NCI-H2227 treated with DMSO at 0.1 percent for 48 hours (cell line): ENCODE measurements at places on chromosomes 16 and 17.

- no peak for DNase-seq
These were observed 10.7 kb downstream of the SLC5A2 start for GRCh38 chr16:31493506-31494125.

DNA sequence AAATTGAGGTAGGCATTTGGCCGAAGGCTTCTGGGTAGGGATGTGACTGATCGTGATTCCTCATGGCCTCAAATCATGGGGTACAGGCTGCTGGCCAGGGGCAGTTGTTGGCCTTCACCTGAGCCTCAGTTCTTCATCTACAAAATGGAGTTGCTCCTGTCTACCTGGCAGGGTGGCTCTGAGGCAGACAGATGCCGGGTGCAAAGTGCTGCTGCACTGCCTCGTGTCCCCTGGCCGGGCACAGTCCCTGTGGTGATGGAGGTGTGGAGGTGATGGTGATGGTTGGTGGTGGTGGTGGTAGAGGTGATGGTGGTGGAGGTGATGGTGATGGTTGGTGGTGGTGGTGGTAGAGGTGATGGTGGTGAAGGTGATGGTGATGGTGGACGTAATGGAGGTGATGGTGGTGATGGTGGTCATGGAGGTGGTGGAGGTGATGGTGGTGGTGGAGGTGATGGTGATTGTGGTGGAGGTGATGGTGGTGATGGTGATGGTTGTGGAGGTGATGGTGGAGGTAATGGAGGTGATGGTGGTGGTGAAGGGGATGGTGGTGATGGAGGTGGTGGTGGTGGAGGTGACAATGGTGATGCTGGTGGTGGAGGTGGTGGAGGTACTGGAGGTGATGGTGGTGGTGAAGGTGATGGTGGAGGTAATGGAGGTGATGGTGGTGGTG, 52.6 kb downstream of the RNF213 start:
- no peak for DNase-seq

DNA sequence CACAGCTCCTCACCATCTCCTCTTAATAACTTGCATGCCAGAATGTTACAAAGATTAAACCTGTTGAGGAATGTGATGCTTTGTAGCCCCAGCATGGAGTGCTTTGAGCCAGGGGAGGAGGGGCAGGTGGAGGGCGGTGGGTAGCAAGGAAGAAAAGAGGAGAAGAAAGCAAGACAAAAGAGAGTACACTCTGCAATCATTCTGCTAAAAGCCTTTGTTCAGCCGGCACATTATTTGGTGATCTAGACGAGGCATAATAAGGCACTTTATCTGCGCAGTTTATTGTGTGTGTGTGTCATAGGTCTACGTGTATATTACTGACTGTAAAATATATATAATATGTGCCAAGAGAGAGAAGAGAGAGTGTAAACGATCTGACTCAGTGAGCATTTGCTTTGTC, 139.1 kb downstream of the SOX9 start:
- DNase-seq: peak; percentile 86

GRCh38 chr17:64025732-64026294, 5.4 kb upstream of the ICAM2 start:
- DNase-seq: peak; percentile 77

GRCh38 chr17:79811868-79812352, 15.0 kb upstream of the CBX8 start:
- no peak for DNase-seq

GRCh38 chr16:28183484-28183883, 28.3 kb downstream of the XPO6 start:
- no peak for DNase-seq

DNA sequence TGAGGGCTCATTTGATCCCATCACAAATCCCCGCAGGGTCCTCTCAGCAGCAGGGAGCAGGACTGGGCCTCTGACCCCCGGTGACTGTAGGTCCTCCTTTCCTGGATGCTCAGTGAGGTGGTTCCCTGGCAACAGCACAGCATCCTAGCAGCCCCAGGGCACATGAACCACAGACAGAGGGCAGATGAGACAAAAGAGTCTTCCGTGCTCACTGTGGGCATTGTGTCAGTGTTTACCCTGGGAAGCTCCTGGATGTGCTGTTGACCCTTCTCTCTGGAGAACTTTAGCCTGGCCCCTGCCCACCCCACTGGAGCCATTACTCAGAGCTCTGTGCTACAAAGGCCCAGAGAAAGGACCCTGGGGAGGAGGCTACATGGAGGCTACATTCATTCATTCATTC, 21.7 kb upstream of the TMEM220 start:
- DNase-seq: no peak

DNA sequence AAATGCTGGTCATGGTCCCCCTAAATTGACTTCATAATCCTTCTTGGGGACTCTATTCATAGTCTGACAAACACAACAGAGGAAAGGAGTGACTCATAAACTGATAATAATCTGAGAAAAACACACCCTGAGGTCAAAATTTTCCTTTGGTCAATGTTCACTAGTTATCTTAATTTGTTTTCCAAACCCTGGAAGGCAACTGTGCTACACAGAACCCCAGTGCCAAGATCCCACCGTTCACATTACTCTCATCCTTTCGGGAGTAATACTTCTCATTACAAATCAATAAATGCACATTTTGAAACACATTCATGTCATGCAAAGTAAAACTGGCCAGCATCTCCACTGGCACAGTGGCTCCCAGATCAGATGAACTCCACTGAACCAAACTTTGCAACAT, 23.2 kb downstream of the COIL start:
- DNase-seq: no peak

GRCh38 chr17:10744501-10745000, 14.7 kb upstream of the TMEM220 start:
- DNase-seq: no peak
